ENCODE measurements at places on chromosomes 13 and 19.

GRCh38 chr13:113859311-113860050 is 4.4 kb downstream of the GAS6 start:
- DNase-seq: no peak

DNA sequence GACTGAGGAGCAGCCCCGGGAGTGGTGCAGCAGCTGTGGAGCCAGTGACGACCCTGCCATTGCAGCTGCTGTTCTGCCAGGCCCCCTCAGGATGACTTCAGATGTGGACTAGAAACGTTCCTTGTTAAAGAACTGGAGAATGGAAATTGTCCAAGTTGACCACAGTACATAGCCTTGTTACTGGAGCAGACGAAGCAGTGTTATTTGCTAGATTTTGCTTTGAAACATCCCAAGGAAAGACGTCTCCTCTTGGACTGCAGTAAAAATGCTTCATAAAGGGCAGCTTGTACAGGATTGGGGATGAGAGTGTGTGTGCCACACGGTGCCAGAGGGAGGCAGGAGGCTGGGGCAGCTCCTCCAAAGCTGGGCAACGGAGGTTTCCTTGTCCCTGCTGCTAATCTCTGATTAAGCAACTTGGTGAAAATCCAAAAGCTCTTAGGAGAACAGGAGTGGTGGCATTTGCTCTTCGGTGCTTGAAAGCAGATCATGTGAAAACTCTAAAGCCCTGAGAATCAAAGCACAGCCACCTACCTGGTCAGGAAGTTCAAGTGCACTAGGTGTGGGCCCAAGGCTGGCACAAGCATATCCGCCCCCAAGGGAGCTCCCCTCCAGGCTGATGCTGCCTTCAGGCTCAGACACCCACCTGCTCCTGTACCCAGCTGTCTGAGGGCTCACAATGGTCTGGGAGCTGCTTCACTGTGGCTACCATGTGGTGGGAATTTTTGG is 34.5 kb downstream of the SHISA2 start:
- DNase-seq: no peak

GRCh38 chr19:29662278-29662603 is 3.0 kb upstream of the PLEKHF1 start:
- DNase-seq: no peak

DNA sequence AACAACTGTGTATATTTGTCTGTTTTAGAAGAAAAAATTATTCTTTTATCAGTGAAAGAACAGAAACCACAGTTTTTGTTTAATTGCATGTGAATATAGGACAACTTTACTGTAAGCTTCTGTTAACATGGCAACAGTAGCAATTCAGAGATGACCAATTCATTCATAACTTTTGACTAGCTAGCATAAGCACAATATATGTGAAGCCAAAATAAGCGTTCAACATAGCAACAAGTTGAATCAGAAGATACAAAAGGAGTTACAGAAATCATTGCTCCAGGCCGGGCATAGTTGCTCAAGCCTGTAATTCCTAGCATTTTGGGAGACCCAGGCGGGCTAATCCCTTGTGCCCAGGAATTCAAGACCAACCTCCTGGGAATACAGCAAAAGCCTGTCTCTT is 197.1 kb upstream of the GPC6 start:
- DNase-seq: no peak

DNA sequence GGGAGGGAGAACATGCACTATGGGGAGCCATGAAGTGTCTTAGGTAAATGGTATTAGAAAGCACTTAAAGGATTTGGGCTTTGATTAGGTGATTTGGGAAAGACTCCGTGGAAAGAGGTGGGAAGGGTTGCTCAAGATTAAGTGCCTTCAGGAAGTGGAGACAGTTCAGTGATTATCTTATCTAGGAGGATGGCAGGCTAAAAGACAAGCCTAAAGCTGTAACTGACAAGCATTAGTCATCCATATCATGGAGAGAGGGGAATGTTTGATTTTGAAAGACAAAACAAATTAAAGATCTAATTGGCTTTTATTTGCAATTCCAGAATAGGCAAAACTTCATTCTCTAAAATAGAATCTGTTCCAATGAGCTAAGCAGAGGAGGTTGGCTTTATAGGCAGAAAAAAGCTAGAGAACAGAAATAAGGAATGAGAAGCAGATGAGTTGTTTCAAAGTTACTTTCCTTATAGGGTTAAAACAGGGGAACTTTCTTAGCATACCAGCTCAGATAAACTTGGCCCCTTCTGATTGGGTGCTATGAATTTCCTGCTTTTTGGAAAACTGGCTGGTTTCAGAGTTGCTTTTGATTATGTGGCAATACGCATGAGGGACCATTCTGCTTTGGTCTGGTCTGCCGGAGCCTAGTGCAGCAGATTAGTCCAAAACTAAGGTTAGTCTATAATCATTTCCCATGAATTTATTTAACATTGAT is 1.8 kb upstream of the DIAPH3 start:
- no peak for DNase-seq

DNA sequence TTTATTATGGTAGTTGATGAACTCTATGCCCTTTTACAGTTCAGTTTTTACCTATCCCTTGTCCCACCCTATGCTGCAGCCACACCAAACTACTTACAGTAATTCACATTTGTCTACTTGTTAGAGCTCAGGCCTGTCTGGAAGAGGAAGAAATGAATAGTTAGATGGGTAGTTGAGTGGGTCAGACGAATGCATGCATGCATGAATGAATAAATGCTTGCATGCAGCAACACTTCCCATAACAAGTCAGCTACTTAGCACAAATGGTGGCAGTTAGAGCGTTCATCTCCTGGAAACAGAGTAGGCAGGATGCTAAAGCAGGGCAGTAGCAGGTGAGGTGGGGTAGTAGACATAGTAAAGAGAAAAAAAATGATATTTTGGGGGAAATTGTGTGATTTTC is 322.3 kb downstream of the NDFIP2 start:
- no peak for DNase-seq

DNA sequence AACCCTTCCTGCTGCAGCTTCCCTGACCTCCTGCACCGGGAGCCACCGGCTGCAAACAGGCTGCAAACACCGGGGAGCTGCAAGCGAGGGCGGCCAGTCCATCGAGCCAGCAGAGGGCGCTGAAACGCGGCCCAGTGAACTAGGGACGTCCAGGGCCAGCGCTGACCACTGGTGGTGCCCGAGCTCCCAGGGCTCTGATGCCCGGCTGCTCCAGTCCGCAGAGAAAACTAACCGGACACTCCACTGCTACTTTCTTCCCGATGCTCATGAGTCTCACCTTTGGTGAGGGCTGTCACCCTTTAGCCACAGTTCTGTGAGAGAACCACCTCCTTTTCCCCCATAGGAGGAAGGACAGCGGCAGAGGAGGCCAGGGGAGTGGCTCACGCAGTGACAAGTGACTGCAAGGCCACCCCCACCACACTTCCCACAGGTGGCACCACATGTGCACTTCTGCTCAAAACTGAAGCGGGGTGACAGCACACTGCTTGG is 82.8 kb upstream of the MTIF3 start:
- DNase-seq: peak; percentile 40

DNA sequence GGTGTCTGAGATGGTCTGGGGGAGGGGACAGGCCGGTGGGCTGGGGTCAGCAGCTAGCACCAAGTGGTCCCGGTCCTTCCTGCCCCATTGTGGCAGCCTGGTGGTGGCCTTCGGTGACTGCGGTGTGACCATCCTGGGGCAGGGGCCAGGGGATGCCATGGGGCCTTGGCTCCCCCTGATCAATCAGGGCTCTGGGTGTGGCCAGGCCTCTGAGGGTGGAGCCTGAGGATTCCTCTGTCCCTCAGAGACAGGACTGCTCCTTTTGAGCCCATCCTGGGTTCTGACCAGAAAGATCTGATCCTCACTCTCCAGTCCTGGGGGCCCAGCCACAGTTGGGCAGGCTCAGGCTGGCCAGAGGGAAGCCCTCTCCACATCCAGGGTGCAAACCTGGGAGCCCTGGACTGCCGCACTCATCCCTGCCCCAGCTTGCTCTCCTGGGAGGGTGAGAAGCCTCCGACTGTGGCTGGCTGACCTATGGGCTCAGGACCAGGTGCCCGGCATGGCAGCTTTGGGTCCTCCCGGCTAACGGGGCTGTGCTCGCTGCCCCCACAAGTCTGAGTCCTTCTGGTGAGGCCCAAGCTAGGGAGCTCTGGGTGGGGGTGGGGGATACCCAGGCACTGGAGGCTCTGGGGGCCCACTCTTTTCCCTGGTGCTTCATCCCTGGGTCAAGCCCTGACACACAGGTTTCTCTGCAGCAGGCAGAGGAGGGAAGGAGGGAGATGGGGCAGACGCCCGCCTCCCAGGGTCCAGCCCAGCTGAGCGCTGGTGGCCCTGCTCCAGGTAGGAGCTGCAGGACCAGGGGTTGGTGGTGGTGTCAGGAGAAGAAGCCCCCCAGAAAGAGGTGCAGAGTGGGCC is 59.5 kb downstream of the IER2 start:
- no peak for DNase-seq

- no peak for DNase-seq
Observed at GRCh38 chr19:38458991-38459390, 25.5 kb downstream of the RYR1 start.

- no peak for DNase-seq
Observed at GRCh38 chr19:33404506-33405253, 31.2 kb downstream of the CEBPG start.

- DNase-seq: no peak
Observed at GRCh38 chr19:10087296-10088061, 1.4 kb downstream of the SHFL start.

DNA sequence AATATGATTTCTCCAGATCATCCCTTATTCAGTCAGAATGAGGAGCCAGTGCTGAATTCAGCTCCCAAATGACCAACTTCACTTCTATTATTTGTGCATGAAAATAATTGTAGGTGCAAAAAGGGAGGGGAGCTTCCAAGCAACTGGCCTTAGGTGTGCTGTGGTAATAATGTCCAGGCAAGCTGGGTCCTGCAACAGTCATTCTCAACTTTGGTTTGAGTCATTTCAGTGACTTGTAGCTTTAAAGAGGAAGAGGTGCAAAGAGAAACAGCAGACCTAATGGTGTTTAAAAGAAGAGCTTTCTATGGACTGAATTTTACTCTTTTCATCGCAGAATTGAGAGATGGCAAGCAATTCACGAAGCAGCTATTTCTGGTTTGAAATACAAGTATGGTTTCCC is 29.2 kb upstream of the FGF9 start:
- no peak for DNase-seq

GRCh38 chr13:109869312-109870237 is 83.2 kb upstream of the IRS2 start:
- DNase-seq: peak; percentile 15

GRCh38 chr13:45315520-45316167 is 25.3 kb downstream of the TPT1 start:
- DNase-seq: no peak

DNA sequence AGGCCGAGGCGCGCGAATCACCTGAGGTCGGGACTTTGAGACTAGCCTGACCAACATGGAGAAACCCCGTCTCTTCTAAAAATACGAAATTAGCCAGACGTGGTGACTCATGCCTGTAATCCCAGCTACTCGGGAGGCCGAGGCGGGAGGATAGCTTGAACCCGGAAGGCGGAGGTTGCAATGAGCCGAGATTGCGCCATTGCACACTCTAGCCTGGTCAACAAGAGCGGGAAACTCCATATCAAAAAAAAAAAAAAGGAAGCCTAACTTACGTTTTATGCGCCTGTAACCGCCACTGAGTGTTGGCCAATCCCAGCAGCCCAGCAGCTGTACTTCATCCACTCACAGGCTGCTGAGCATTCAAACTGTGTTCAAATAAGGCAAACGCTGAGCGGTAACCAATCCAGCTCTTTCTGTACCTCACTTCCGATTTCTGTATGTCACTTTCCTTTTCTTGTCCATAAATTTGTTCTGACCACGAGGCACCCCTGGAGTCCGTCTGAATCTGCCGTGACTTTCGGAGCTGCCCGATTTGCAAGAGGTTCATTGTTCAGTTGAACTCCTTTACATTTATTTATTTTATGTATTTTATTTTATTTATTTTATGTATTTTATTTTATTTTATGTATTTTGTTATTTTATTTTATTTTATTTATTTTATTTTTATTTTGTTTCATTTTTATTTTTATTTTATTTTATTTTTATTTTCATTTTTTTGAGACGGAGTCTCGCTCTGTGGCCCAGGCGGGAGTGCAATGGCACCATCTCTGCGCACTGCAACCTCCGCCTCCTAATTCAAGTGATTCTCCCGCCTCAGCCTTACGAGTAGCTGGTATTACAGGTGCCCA is 18.2 kb downstream of the DPRX start:
- DNase-seq: no peak

DNA sequence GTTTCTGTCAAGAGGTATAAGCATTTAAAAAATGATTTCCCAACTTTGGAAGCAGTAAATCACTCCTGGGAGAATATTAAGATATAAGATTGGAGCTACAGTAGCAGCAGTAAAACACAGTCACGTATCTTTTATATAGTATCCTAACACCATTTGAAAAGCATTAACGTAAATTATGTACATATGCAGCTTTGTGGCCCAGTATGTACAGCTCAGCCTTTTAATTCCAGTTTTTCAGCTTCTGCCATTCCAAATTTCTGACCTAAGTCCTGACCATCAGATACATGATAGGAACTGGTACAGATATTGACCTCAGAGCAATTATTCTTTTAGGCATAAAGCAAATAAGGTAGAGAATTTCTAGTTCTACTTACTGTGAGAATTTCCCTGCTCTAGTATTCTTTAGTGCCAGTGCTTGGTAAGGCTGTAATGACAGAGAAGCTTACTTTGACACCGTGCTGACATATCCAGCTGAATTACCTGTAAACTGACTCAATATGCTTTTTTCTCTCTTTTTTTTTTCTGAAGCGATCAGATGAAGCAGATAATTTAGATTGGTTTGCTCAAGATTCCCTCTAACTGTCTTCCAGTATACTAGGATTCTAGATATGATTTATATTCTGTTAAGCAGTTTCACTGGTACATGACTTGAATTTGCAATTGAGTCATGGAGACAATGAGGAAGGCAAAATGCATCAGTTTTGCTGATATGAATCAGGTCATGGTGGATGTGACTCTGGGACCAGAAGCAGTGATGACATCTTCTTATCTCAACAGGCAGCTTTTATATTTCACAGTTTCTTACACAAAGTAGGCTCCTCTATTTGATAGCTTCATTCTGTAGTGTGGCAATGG is 703.6 kb downstream of the SLITRK6 start:
- DNase-seq: no peak

DNA sequence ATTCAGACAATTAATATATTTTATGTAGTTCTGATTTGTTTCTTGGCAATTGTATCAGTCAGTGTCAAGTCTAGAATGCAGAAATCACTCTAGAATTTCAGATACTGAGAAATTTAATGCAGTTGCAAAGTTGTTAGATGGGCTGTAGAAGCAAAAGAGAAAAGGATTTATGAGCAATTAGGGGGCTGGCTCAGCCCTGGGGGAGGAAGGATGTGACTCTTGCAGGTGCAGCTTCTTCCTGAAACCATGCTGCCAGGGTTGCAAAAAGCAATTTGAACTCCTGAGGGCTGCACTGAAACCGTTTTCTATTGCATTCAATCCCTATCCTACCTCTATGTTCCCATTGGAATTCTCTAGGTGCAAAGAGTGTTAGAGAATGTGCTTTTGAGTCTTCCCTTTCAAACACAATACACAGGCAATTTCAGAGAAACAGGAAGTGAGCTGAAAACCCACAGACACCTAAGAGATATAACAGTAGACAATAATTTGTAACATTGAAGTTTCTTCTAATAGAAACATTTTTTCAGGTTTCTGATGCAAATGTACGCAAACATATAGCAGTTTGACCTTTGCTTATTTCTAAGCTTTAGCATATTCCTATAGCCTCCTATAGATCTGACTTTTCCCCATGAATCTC is 814.7 kb upstream of the ATXN8OS start:
- DNase-seq: no peak

Data from CD4-positive, alpha-beta T cell treated with Interleukin-4 for 1 hour (primary cell).